ENCODE measurements at places on chromosomes 6 and 20.

GRCh38 chr20:25233016-25233772 is 14.7 kb upstream of the PYGB start:
- DNase-seq = peak; percentile 77

GRCh38 chr20:15942130-15942529 is 631.1 kb downstream of the KIF16B start:
- no peak for DNase-seq

DNA sequence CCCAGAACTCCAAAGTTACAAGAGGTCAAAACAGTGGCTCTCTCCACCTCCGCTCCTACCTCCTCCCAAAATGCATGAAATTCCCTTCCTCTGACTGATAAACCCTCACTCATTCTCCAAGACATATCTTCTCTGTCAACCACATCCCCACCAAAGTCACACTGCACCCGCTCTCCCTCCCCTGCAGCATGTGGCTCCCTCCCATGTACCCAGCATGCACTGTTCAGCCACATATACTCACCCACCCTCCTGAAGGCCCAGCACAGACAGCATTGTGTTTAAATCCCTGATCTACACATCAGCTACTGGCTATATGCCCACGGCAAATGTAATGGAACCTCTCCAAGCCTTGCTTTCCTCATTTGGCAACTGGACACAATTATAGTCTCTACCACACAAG is 5.5 kb upstream of the POU5F1 start:
- no peak for DNase-seq

DNA sequence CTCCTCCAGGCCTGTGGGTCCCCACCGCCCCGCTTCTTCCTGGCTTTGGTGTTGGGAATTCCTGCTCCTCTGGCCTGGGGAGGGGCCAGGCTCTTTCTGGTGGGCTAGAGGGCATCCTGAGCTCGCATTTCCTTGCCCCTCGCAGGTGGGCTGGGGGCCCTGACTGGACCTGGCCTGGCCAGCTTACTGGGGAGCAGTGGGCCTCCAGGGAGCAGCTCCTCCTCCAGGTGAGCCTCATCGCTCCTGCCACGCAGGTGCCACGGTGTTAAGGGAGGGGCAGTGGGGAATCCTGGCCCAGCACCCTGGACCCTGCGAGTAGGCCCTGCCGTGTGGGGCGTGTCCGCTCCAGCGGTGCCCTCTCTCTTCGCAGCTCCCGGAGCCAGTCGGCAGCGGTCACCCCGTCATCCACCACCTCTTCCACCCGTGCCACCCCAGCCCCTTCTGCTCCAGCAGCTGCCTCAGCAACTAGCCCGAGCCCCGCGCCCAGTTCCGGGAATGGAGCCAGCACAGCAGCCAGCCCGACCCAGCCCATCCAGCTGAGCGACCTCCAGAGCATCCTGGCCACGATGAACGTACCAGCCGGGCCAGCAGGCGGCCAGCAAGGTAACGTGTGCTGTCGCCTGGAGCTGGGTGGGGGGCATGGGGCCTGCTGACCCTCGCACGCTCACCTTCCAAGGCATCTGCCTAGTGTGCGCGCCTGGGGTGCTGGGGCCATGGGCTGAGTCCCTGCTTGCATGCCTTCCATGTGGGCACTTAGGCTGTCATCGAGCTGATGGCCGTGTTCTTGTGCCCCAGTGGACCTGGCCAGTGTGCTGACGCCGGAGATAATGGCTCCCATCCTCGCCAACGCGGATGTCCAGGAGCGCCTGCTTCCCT is 4.7 kb downstream of the ADRM1 start:
- no peak for DNase-seq

DNA sequence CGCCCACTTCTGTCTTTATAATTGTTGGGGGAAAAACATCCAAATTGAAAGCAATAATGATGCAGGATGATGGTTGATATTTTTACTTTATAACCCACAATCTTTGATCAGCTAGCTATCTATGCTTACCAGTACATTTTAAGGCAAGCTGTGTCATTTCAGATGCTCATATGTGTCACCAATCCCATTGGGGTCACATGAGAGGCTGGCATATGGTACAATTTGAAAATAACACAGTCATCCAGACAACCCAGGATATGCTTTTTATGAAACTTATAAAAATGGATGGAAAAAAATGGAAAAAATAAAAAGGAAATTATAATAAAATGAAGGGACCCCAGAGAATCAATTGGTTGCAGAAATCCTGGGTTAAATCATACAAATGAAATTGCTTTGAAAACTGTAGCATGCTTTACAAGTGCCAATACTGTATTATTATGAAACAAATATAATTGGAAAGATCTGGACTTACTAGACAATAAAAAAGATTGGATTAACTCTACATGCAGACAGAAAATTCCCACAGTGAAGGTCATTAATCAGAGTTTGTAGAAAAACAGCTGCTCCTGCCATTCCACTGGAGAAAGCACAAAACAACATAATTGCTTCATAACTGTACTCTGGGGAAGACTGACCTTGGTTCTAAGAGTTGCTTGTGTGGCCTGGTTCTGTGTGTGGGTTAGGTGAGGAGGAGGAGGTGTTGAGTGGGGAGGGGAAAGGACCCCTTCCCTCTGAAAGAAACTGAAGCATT is 13.3 kb upstream of the PRIM2 start:
- DNase-seq = peak; percentile 8

DNA sequence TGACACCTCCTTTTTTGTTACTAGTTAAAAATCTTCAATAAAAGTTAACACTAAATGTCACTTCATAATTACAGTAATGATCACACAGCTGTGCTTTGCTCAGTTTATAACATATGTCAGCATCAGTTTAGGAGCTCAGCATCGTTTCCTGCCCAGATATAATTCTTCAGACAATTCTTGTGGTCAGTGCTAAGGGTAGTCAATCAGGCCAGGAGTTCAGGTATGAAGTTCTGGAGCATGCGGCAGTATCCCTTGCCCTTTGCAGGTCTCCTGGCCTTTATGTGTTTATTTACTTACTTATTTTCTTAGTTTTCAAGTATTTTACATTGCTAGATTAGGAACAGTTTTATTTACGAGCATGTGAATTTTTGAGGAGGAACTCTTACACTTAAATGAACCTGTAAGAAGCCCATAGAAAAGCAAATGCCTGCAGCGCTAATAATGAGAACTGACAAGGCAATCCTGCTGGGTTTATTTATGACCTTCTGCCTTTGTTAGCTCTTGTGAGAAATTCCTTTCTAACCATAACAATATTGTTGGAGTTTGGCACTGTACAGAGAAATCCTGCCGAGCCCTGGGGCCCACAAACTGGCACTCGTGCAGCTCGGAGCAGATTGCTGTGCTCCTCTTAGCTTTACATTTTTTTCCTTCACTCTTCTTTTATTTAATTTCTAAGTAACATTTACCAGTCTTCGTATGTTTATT is 252.8 kb downstream of the TMEM242 start:
- DNase-seq = peak; percentile 61

DNA sequence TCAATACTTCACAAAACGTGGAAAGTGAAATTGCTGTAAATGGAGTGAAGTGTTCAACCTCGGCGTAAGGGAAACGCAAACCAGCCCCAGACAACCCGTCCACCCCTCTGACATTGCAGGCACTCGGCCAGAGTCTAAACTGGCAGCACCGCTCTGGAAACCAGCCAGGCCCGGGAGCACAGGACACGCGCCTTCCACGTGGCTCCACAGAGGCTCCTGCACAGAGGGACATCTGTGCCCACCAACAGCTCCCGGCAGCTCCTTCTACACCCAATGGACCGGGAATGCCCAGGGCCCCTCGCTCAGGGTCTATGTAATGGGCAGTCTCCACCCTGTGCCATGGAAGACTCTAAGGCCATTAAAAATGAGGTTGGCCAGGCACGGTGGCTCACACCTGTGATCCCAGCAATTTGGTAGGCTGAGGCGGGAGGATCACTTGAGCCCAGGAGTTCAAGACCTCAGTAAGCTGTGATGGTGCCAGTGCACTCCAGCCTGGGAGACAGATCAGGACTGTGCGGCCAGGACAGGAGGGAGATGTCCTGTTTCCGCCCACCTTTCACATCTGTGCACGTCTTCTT is 3.4 kb upstream of the HELZ2 start:
- DNase-seq = no peak

- DNase-seq = no peak
These were observed 56.2 kb upstream of the NHSL1 start for GRCh38 chr6:138555421-138555988.

GRCh38 chr6:53813801-53814200 is 19.0 kb downstream of the LRRC1 start:
- no peak for DNase-seq

GRCh38 chr6:166650824-166651807 is 24.1 kb upstream of the RPS6KA2 start:
- DNase-seq = no peak

GRCh38 chr20:31675828-31676608 is 38.3 kb downstream of the COX4I2 start:
- DNase-seq = peak; percentile 70

- peak; percentile 22 for DNase-seq
These were observed 631 bp downstream of the PLCB1 start for GRCh38 chr20:8132484-8133309.

GRCh38 chr6:125375821-125376220 is 74.1 kb upstream of the HDDC2 start:
- DNase-seq = peak; percentile 72

DNA sequence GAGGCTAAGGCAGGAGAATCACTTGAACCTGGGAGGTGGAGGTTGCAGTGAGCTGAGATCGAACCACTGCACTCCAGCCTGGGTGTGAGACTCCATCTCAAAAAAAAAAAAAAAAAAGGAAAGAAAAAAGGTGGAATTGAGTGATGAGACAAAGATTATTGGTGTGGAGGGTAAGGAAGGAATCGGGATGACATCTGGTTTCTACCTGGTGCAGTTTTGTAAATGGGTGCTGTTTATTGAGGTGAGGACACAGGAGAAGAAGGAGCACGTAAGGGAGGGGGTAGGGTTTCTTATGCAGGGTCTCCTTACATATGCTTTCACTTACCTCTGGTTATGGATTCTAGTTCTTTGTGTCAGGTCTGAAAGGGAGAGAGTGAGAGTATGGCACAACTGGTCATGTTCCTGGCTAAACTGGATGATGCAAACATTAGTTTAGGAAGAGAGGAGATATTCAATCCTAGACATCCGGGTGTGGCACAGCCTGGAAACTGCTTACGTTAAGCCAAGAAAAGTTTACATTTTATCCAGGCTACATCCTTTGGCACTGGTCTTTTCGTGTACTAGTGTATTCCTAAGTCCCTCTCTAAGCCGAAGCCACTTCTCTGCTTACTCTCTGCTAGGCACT is 5.4 kb downstream of the RALY start:
- DNase-seq = no peak

GRCh38 chr20:38202982-38203293 is 37.9 kb upstream of the TGM2 start:
- DNase-seq = no peak

GRCh38 chr20:61972636-61973508 is 92.8 kb downstream of the TAF4 start:
- no peak for DNase-seq

- DNase-seq = peak; percentile 63
These were observed 231.8 kb downstream of the BCKDHB start for GRCh38 chr6:80338201-80338836.

GRCh38 chr6:107800564-107801164 is 23.4 kb downstream of the SCML4 start:
- DNase-seq = peak; percentile 41

DNA sequence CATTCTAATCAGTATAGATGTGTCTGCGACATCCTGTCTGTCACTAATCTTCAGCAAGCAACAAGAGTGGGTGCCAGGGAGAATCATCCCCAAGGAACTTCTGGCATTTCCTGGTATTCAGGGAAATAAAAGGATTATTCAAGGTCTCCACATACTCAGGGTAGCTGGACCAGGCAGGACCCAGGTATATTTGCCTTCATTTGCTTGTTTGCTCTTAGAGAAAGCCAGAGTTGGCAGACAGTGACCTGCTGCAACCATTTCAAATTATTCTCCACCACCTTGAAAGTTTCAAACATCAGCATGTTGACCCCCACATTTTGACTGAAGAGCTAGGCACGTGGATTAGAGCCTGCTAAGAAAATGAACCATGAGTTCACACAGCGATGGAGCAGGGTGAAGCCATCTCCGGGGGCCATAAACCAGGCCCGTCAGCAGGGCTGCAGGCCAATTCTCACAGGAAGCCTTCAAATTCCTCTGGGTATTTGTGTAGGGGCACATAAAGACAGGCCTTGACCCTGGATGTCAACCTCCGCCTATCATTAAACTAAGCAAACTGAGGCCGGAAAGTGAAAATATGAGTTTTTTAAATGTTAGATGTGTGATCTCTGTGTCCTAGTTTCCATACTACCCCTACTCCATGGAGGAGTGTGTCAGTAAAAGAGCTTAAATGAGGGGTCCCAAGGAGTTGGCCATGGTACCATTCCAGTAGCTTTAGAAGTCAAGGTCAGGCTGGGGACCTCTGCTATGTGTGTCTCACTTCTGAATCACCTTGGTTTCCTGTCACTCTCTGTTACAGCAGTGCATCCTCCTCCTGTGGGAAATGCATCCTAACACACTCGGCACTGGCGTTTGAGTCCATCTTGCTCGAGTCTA is 32.9 kb downstream of the TRAM2 start:
- DNase-seq = peak; percentile 73

Data from choroid plexus epithelial cell (primary cell).